GM13977 (cell line): ENCODE measurements at places on chromosomes 12 and 14.

DNA sequence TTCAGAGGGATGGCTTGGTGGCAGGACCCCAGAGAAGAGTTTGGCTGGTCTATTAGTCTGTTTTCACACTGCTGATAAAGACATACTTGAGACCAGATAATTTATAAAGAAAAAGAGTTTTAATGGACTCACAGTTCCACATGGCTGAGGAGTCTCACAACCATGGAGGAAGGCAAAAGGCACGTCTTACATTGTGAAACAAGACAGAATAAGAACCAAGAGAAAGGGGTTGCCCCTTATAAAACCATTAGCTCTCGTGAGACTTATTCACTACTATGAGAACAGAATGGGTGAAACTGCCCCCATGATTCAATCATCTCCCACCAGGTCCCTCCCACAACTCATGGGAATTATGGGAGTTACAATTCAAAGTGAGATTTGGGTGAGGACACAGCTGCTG, 78.5 kb upstream of the SSTR1 start:
- DNase-seq, result no peak

DNA sequence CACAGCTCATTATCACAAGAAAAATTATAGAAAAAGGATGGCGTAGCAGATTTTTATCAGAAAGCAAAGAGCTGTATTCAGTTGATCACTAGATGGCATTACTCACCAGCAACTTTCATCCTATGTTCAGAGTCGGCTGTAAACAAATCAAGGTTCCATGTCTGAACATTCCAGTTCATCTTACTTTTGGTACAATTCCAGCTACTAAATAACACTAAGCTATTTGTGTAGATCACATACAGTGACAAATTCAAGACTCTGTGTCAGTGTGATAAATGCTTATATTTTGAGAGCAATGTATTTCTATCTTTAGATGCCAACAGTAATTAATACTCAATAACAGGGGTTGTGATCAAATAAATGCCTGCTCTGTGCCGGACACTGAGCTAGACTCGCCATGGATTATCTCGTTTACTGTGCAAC, 30.1 kb downstream of the NRDE2 start:
- peak; percentile 39 for DNase-seq

DNA sequence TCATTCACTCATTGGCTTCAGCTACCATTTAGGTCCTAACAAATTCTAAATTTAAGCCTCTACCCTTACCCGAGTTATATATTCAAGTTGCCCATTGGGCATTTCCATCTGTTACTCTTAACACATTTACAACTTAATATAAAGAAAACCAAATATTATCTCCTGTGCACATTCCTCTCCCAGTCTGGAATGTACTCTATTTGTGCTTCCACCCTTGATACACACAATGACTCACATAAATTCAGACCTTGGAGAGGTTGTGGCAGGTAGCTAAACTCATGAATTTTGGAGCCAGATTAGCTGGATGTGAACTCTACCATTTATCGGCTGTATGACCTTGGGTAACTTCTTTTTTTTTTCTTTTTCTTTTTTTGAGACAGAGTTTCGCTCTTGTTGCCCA, 51.1 kb downstream of the BRMS1L start:
- no peak for DNase-seq

DNA sequence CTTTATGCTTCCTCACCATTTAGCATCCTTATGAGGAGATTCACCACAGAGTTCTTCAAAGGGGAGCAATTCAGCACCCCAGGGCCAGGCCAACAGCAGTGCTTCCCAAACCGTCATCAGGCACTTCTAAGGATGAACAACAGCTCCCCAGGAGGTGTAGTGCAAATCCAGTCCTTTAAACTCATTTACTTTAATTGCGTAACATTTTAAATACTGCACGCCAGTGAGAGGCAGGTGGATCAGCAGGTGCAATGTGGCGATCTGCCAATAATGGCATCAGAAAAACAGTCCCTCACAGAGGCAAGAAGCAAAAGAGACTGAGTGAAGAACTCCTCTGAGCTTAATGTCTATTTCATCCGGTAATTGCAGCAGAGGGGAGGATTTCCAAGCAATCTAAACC, 770.9 kb upstream of the FOXG1 start:
- DNase-seq, result no peak

DNA sequence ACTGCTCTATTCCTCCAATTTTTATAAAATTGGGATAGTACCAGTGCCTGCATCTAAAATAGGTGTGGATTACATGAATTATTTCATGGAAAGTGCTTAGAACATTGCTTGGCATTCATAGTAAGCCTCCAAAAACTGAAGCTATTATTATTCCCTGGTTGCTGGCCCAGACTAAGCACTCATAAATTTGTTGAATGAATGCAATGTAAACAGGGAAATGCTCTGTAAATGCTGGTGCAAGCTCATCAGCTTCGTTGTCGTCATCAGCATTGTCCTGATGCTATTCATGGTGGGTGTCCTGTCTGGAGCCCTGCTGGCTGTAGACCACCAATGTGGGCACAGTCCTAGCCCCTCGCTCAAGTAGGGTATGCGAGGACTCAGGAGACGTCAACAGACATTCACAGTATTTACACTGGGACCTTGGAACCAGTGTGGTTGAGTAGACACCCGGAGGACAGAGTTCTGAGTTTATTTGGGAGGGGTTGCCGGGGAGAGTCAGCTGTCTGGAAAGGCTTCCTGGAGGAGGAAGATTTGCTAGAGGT, 16.5 kb downstream of the BDKRB2 start:
- DNase-seq, result no peak
